ENCODE measurements at places on chromosomes 3 and 15.

DNA sequence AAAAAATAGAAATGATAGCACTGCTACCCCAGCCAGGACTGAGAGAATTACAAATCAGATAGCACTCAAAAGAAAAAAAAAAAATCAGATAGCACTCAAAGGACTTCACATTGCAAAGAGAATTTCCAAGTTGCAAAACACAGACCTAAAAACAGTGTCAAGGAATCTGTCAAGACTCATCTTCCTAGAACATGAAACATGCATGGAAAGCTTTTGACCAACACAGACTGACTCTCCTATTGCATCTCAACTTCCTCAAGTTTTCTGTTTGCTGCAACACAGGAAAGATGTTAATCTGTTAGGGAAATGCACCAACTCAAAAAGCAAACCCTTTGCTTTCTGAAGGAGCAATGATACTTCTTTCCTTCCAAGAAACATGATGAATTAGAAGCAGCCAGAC lies 42.3 kb downstream of the RAB27A start:
- no peak for DNase-seq

GRCh38 chr15:60539016-60539415 lies 60.1 kb upstream of the ICE2 start:
- DNase-seq: no peak

DNA sequence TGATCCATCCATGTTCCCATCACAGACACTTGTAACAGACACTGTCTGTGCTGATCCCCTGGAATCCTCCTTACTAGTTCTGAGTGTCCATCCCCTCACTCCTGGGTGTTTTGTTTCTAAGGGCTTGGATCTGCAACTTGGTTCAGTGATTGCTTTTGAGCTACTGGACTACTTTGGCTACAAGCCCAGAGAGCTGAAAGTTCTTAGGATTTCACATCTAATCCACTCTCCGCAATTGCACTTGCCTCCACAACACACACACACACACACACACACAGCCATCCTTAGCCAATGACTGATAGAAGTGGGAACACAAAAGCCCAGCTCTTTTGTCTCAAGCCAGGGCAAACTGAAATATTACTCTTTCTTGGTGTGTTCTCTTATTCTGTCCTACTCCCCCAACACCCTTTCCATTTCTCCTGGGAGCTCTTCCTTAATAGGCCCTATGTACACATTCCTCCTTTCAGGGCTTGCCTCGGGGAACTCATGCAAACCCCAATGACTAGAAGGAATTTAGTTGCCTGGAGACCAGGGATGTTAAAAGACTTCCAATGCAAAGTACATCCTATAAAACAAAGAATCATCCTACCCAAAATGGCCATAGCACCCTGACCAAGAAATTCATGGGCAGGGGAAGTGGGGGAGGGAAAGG lies 206.1 kb upstream of the UBE2E2 start:
- no peak for DNase-seq

DNA sequence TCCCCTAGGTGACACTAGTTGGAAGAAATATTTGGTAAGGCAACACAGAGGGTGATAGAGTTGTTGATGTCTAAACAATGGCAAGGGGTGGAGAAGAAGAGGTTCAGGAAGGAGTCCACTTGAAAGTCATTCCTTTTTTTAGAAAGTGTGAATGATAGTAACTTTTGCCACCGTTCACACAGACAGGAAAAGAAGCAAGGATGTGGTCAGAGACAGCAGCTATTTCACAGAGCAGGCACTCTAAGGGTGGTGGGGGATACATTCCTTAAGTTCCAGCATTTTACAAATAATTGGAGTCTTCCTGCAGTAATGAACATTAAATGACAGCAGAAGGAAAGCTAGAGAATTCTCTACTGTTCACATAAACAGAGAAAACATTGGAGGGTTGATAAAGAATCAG lies 75.4 kb upstream of the ZNF385D start:
- no peak for DNase-seq

- no peak for DNase-seq
These were observed 18.2 kb downstream of the TPM1 start for GRCh38 chr15:63060699-63061098.

Measured in astrocyte of the cerebellum (primary cell).